ENCODE measurements at places on chromosomes 6 and 20.

GRCh38 chr20:33007376-33008335 is at the start of gene BPIFB2:
Gene BPIFB2 (plus strand): TSS chr20:33007704. CDS start chr20:33008575, 871 bp downstream.
- no peak for DNase-seq

DNA sequence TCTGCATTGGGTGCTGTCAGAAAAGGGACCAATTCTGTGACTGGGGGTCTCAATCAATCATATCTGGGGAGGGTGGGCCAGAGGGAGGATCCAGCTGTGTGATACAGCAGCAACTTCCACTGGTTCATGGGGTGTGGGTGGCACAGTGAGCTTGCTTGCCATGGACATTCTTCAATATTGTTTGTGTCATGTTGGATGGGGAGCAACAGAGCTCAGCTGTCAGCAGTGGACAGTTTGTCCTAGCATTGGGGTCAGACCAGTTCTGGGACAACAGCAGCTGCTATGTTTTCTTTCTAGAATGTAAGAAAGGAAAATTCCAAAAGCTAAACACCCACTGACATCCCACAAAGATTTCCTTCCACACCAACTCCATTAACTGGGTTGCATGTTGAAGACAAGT is 221.9 kb upstream of the CDH4 start:
- no peak for DNase-seq

DNA sequence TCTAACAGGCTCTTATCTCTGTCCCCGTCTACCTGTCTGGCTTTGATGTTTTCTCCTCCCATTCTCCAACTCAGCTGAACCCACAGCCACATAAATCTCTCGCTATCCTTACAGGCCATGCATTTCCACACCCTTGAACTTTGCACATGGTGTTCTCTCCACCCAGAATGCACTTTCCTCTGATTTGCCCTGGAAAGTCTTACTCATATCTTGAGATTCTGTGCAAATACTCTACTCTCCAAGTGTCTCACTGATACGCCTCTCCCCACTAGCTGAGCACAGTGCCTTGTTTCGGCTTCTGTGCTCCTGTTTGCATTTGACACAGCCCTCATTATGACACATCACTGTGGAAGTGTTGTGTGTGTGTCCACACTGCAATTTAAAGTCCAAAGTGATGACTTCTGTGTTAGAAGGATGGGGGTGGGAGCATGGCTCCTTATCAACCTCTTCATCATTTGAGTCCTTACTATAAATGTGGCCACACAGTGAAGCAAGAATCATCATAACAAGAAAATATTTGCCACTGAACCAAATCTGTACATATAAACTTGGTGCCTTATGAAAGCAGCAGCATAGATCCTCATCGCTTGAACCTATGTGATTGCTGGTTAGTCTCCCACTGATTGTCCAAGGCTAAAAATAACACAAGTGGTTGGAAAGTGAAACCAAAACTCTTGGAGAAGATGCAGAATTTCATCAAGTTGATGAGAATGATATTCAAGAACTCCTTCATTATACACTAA is 5.5 kb upstream of the PRELID3B start:
- peak; percentile 85 for DNase-seq

DNA sequence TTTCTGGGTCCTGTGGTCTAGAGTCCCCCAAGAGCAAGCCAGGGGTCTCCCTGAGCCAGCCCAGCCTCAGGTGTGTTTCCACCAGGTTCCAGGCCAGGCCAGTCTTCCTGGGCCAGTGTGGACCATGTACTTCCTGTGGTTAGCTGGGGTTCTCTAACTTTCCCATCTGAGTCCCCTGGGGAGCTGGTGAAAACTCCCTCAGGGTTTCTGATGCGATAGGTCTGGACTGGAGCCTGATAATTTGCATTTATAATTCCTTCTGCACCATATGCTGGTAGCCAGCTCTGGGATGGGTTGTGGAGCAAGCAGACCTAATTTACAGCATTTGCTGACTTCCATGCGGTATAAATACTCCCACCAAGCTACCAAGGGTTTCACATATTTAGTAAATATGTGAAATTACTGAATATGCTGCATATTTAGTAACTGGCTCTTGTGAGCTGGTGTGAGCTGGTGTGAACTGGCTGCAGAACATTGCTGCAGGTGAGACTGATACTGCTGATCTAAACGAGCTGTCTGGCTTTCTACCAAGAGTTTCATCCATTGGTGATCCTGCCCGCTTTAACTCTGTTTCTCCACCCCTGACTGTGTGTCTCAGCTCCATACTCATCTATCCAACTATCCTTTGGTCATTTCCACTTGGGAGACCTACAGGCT is 62.6 kb downstream of the RIN2 start:
- DNase-seq: no peak

DNA sequence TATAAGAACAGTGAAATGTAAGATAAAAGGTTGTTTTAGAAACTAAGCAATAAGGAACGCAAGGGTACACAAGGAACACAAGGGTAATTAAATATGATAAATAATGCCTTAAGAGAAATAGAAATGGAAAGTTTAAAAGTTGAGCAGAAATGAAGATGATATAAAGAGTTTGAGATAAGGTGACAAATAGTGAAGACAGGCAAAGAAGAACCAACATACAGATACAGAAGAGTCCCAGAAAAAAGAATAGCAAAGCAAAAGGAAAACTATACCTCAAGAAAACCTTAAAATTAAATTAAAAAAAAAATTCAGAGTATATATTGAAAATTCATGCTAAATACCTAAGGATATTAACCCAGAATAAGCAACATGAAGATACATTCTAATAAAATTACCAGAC is 16.4 kb downstream of the HDDC2 start:
- no peak for DNase-seq

- DNase-seq: no peak
Measured at GRCh38 chr20:58646257-58646656, 4.8 kb upstream of the STX16 start.

GRCh38 chr6:97025088-97025487 is 100.6 kb downstream of the KLHL32 start:
- DNase-seq: no peak

DNA sequence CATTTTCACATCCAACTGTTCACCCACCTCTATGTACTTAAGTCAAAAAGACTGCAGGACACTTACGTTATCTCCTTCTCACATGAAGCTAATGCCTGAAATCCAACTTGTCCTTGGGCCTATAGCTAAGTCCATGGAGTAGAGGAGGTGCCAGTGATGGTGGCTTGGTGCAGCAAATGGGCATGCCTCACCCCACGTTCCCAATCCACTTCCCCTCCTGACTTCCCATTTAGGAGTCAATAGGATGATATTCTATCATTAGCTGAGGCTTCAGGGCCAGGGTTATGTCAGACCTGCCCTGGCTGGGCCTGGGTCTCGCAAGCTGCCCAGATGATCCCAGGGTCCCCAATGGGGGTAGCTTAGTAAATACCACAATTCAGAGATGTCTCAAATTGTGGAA is 410.4 kb downstream of the MAFB start:
- DNase-seq: no peak

GRCh38 chr6:27669295-27669623 is 196.4 kb upstream of the ZNF184 start:
- DNase-seq: peak; percentile 53

DNA sequence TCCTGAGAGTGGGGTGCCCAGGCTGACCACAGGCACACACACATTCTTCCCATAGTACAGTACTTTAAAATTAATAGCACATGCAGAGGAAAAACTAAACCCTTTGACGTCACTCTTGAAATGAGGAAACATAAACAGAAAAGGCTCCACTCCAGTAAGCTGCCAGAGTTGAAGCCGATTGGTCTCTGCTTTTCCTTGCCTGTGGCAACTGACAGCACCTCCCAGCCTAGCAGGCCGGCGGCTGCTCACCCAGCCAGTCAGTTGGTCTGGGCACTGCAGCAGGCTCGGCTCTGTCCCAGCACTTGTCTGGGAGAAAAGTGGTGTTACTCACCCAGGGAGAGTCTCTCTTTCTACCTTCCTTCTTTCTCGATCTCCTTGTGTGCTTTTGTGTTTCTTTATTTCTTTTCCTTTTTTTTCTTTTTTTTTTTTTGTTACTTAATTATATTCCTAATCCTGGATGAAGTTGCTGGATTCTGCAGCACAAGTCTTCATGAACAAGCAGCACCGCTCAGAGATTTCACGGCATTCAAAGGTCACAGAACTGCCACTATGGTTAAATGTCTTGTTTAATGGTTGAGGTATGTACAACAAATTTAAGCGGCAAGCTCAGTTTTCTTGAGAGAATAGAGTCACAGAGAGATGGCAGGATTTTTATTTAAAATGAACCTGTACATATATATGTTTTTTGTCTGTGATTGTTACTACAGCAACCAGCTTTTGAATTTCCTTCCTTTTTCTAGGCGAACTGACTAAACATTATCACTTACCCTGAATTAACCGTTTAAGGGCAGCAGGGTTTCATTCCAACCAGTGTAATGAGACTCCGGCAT is at the start of gene PDE7B:
PDE7B (plus strand) TSS at position 260 of the 830 bp plus-strand sequence.
- peak; percentile 98 for DNase-seq

- DNase-seq: no peak
Measured at GRCh38 chr6:33440649-33441309, 13.6 kb upstream of the ZBTB9 start.

GRCh38 chr20:37392441-37393195 is 46.7 kb downstream of the SRC start:
- peak; percentile 55 for DNase-seq

DNA sequence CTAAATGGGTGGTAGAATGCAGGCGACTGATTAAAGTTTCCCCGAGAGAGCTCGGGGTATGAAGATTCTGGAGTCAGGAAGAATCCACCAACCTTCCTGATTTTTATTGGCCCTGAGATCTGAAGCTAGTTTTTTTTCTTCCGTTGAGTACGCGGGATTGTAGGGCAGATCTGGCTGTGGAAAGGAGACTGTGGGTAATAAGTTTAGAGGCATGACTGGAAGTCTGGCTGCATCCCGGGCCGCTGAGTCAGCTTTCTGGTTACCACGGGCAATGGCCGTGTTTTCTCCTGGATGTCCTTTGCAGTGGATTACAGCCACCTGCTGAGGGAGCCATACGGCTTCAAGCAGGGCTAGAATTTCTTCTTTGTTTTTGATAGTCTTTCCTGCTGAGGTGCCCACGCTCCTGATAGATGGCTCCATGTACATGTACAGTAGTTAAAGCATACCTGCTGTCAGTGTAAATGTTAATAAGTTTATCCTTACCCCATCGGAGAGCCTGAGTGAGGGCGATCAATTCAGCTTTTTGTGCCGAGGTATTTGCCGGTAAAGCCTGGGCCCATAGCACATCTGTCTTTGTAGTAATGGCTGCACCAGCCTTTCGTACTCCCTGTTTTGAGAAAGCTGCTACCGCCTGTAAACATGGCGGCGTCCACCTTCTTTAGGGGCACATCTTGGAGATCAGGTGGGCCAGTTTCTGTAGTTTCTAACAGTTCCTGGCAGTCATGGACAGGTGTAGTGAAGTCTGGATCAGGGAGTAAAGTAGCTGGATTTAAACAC is 154.0 kb downstream of the TRIM27 start:
- DNase-seq: peak; percentile 81

GRCh38 chr6:128494440-128494839 is 26.0 kb downstream of the PTPRK start:
- DNase-seq: no peak

GRCh38 chr6:166488701-166489100 is 97.8 kb downstream of the RAMACL start:
- DNase-seq: no peak

GRCh38 chr6:121853686-121854085 is 418.2 kb downstream of the GJA1 start:
- no peak for DNase-seq

GRCh38 chr6:17267566-17267965 is 13.6 kb upstream of the RBM24 start:
- peak; percentile 12 for DNase-seq
